ENCODE measurements at places on chromosomes 4 and X.

DNA sequence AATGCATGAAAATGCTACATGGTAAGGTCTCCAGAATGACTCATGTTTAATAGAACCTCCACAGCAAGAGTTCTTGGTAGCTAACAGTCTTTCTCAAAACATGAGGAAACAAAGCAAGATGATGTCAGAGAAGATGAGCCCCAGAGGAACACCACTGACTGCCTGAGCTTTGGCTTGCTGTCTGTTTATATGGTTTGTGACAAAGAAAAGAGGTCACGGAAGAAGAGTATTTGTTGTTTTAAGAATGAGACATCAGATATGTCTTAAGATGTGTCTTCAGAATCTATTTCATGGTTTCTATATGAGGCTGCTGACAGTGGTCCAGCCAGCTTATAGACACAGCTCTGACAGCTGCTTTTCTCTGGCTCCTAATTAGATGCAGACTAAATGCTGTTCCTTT, 18.8 kb upstream of the AREG start:
- no peak for DNase-seq

- no peak for DNase-seq
These were observed 23.3 kb downstream of the CAMK2D start for GRCh38 chr4:113738251-113738650.

GRCh38 chr4:57094832-57095223, 15.4 kb downstream of the IGFBP7 start:
- peak; percentile 15 for DNase-seq

- no peak for DNase-seq
These were observed 1.3 kb upstream of the SOWAHD start for GRCh38 chrX:119756926-119757635.

GRCh38 chrX:49177338-49177833, 5.7 kb downstream of the PLP2 start:
- peak; percentile 74 for DNase-seq

DNA sequence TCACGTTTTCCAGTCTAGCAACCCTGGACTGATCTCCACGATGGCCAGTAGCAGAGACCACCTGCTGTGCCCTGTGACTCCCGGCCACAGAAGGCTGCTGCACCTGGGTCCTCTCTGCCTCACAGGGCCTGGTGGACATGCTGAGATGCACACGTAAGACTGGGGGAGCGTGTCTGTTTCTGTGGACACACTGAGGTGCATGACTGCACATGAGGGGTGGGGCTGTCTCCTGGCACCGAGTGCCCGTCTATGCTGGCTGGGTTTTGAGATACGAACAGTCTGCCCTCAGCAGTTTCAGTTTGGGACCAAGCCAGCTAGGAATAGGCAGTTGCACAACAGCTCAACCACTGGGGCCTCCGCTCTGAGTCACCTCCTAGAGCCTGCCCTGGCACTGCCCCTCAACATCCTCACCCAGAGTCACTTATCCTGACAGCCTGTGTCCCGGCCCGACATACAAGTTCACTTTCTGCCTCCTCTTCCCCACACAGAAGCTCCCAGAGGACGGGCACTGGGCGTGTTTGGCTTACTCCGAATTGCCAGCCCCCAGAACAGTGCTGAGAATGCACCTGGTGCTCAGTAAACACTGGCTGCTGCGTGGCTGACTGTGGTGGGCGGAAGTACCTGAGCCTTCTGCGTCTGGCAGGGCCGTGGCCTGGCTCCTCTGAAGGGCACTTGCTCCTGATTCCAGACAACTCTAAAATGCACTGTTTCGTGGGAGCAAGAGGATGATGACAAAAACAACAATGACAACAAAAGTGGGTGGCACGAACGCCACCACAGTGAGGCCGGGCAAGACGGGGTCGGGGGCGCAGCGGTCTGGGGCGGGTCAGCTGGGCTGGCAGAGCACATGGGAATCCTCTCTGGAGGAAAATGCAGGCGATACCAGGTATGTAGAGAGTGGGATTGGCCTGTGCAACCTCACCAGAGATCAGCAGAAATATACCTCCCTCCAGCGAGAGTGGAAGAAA, 30.9 kb downstream of the RNF212 start:
- peak; percentile 16 for DNase-seq

GRCh38 chr4:26877406-26877805, 16.8 kb downstream of the STIM2 start:
- no peak for DNase-seq

DNA sequence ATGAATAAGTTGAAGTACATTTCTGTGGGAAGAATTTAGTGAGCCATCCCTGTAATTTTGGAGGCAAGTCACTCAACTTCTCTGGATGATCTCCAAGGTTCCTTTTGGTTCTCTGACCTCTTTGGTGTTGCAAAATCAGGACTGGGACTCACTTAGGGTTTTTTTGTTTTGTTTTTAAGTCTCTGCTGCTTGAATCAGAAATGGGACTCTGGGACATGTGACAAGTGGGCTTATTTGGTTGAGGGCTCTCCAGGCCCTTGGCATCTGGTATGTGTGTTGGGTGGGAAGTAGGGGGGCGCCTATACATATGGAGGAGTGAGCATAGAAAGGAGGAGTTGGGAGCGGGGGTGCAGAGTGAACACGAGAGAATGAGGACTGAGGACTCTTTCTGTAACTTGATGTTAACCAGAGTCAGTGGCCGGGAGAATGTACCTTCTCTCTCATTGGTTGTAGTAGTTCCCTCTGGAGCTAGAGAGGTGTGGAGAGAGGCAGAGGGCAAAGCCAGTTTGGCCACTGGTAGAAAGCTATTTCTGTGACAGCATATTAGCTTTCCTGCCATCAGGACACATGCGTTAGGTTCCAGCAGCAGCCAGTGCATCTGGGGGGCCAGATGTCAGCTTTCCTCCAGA, 1.9 kb downstream of the ARHGAP10 start:
- no peak for DNase-seq

- no peak for DNase-seq
These were observed 2.2 kb downstream of the AR start for GRCh38 chrX:67545893-67546495.

- DNase-seq = peak; percentile 30
These were observed 552.6 kb downstream of the PPARGC1A start for GRCh38 chr4:23337292-23337691.

DNA sequence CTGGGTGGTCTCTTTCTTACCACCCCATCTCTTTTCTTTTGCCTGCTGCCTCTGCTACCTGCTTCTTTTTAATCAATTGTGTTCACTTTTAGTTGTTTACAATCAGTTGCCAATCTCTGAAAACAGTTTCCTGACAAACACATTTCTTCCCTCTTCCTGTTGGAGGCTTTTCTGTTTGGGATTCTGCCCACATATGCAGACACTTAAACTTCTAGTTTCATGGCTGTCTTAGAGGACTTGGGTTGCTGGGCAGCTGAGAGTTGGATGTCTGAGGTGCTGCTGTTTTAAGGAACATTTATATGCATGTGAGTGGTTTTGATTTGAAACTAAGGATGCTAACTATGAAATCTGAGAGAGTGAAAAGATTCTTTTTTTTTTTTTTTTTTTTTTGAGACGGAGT, 112.3 kb upstream of the LIMCH1 start:
- DNase-seq = no peak

- no peak for DNase-seq
These were observed 54.2 kb downstream of the AFAP1 start for GRCh38 chr4:7885216-7886006.

- peak; percentile 27 for DNase-seq
These were observed 562.3 kb upstream of the DIPK2B start for GRCh38 chrX:45762699-45763647.

DNA sequence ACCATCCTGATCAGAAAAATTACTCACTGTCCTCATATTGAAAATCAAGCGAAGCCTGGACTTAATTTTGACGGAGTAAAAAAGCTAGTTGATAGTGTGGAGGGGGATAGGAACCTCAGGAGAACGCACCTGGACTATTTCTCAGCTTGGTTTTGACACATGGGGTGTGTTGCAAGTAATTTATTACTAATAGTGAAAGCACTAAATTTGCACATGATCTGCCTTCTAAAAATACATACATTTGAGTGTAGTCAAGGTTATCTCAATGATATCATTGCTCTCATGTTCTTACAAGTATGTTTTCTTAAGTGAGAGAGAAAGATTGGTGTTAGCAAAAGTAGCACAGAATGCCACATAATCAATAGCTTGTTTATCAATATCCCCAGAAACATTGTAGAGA, 29.5 kb downstream of the LRIT3 start:
- DNase-seq = no peak

GRCh38 chr4:71186566-71187403, 152.0 kb upstream of the SLC4A4 start:
- DNase-seq = no peak

DNA sequence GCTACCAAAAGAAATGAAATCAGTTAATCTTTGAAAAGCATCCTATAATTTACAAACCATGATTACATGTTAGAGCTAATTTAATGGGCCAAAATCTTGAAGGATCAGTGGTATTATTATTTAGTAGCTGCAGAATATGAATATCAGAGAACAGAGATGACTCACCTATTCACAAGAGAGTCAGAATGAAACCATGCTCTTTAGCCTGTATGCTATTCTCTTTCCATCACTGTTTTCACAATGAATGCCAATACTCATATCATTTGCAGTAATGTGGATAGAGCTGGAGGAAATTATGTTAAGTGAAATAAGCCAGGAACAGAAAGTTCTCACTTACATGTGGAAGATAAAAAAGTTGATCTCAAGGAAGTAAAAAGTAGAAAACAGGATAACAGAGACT, 414.1 kb downstream of the CENPC start:
- no peak for DNase-seq

- no peak for DNase-seq
These were observed 14.9 kb downstream of the PARM1 start for GRCh38 chr4:74947798-74948197.

DNA sequence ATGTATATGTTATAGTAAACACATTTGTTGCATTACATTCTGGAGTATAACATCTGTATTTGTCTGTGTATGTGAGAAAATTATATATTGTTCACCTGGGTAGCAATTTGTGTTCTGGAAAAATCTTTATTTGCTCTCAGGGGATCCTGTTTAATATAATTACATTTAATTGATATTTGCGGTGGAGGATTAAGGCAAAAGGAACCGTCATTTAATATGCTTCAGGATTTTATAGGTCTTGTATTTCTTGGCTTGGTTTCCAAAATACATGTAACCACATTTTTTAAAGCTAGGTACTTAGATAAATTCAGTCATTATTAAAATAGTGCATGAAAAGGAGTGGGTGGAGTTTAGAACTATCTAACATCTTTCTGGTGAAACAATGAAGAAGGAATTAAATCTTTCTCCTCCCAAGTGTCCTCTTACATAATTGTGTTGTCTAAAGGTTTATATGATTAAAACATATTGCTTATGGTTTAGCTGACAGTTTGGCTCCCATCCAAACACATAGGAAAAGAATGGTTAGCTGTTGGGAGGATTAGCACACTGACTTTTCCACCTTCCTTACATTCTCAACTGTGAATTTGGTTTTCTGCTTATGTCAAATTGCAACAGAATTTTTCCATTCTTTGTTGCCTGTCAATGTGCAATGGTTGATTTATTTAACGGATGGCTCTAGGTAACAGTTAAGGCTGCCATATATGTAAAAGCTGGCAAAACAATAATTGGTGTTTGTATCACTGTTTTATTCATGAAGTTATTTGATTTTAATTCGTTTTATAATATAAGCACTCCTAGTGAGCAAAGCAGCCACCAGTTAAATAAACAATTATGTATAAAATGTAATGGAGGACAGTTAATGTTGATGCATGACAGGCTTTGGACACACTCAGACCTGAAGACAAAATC, 250.8 kb upstream of the SFRP2 start:
- DNase-seq = no peak

- DNase-seq = no peak
These were observed 60.9 kb upstream of the SORBS2 start for GRCh38 chr4:185872747-185873380.

- DNase-seq = no peak
These were observed 87.7 kb upstream of the SHISA3 start for GRCh38 chr4:42309361-42310260.

DNA sequence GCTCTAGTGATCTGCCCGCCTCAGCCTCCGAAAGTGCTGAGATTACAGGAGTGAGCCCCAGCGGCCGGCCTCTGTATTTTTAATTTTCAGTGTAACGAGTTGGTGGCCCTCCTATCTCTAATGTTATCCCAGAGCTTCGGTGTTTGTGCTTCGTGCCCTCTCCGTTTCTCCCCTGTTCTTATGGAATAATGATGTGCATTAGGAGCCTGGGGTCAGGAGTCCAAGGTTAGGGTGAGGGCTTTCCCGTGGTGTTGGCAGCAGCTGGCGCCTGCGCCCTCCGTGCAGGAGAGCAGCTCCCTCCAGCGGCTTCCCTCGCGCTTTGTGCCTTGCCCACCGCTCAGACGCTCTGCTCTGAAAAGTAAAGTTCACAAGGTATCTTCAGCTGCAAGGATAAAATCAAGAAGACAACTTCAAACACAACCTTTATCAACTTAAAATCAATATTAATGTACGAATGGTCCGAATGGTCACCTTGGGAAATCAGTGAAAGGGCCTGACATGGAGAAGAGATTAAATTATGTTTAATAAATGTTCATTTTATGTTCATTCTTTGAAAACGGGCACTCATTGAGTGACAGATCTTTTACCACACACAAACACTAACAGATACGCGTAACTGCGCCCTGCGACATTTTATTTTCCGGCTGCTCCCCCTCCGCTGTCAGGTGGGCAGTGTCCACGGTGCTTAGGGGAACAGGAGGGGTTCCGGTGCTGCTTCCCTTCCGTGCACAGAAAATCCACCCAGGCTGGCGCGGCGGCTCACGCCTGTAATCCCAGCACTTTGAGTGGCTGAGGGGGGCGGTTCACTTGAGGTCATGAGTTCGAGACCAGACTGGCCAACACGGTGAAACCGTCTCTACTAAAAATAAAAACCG, 62.4 kb downstream of the TRAPPC11 start:
- DNase-seq = peak; percentile 86

GRCh38 chr4:176393306-176394013, 73.7 kb downstream of the SPCS3 start:
- no peak for DNase-seq

DNA sequence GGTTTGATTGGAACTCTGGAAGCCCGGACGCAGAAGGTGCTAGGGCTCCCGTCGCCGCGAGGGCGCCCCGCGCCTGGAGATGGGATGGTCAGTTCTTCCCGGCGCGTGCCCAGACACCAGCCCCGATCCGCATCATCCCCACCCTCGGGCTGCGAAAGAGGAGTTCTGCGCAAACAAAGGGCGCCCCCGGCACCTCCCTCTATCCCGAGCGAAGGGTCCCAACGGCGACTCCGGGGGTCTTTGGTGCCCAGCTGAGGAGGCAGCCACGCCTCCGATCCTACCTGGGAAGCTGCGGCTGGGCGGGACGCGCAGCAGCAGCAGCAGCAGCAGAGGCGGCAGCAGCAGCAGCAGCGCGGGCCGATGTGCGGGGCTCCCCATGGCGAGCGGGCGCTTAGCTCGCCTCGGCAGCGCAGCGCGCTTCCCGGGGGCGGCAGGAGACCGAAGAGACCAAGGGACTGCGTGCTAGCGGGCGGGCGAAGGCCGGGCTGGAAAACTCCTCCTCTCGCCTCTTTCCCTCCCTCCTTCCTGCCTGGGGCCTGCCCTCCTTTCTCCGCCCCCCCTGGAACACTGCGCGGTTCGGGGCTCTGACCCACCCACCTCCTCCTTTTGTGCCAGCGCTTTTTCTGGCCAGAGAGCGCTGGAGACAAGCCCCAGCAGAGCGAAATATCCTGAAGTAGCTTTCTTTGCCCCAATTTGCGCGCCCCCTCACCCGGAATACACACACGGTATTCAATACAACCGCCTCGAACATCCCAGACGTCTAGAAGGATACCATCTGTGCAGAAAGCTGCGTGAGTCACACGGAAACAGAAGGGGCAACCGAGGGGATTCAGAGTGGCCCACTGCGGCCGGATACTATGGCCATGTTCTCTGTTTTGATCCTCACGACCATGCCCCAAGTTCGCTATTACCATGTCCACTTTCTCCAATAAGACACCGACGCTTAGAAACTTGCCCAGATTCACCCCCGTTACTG, at the start of gene SRPX:
TSS of gene SRPX (minus strand) at position 457 of the 976 bp plus-strand sequence. CDS start at position 378, 79 bp downstream.
- DNase-seq = no peak
